NCI-H1436 (cell line): ENCODE measurements at places on chromosomes 16 and 17.

- no peak for DNase-seq
These were observed 929.6 kb upstream of the CDH8 start for GRCh38 chr16:62965831-62966230.

- no peak for DNase-seq
These were observed 1.1 kb downstream of the SLFN13 start for GRCh38 chr17:35447499-35447898.

- no peak for DNase-seq
These were observed 12.4 kb upstream of the MYO15B start for GRCh38 chr17:75575197-75575596.

DNA sequence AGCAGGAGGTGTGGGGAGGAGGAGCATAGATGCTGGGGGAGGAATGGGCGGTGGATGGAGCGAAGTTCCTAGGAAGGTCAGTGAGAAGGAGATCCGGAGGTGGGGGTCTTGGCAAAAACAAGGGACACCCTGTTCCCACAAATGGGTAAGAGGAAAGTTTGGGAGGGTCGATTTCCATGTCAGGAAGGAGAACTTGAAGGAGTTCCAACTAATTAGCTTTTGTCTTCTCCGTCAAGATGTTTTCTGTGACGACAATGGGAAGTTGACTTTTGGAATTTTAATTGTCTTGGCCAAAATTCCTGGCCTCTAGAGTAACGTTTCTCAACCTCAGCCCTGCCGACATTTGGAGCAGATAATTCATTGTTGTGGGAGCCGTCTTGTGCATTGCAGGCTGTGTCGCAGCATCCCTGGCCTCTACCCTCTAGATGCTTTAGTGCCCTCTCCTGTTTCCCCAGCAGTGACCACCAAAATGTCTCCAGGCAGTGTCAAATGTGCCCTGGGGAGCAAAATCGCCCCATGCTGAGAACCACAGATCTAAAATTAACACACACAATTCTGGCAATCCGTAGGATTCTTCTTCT, 97.1 kb downstream of the PITPNC1 start:
- DNase-seq: no peak

DNA sequence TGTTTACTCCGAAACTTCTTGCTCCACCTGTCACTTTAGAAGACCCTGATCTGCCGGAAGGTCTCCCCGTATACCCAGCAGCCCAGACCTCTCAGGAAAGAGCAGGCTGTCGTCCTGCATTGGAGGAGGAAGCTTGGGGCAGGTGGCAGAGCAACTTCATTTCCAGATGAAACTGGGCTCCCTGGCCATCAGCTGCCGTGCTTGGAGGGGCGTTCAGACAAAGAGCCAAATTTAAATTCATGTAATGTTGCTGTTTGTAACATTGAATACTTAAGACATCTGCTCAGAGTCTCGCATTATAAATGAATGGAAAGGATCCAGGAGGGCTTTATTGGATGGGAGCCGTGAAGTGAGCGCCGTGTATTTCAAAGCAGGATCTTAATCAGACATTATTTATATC, 628.5 kb downstream of the MAF start:
- DNase-seq: no peak
